ENCODE measurements at places on chromosomes 6 and 20.

DNA sequence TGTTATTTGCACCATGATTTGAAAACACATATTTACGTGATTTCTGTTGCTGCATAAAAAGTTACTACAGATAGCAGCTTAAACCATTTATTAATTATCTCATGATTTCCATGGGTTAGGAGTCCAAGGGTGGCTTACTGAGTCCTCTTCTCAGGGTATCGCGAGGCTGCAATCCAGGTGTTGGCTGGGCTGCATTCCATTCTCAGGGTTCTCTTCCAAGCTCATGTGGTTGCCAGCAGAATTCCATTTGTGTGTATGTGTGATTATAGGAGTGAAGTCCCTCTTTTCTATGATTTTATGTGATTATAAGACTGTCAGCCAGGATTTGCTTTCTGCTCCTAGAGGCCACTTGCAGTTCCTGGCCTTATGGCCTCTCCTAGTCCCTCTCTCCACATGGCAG lies 135.1 kb downstream of the FAM83B start:
- no peak overlapping the region for H3K4me3 ChIP-seq
- H3K4me1 ChIP-seq = no peaks in the 10 kb centered on the region
- DNase-seq = no peak
- H3K36me3 ChIP-seq = no peaks in the 10 kb centered on the region

- DNase-seq = no peak
- H3K4me1 ChIP-seq = peaks cover 17% of the 10 kb centered on the region
- no peaks in the 10 kb centered on the region for H3K27me3 ChIP-seq
- peak overlapping the region; percentile 91 for H3K4me3 ChIP-seq
- H3K27ac ChIP-seq = peak overlapping the region; percentile 70
Measured at GRCh38 chr20:36950414-36951197, 902 bp downstream of the SAMHD1 start.

DNA sequence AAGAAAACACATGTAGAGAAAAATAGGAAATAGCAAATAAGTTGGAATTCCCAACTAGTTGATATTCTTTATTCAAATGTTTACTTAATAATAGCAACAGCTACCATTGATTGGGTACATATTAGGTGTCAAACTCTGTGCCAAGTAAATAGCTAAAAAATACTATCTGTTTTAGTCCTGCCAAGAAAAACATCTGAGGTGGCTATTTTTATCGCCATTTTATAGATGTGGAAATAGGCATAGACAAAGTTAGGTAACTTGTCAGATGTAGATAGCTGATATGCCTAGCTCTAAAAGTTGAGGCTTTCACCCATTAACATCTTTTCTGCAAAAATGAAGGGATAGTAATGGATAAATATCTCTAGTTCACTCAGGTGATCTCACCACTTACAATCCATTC lies 549.2 kb upstream of the ID4 start:
- no peak for DNase-seq
- no peaks in the 10 kb centered on the region for H3K36me3 ChIP-seq
- H3K27me3 ChIP-seq = no peaks in the 10 kb centered on the region
- no peaks in the 10 kb centered on the region for H3K4me1 ChIP-seq
- no peak overlapping the region for H3K4me3 ChIP-seq
- no peak overlapping the region for H3K27ac ChIP-seq

DNA sequence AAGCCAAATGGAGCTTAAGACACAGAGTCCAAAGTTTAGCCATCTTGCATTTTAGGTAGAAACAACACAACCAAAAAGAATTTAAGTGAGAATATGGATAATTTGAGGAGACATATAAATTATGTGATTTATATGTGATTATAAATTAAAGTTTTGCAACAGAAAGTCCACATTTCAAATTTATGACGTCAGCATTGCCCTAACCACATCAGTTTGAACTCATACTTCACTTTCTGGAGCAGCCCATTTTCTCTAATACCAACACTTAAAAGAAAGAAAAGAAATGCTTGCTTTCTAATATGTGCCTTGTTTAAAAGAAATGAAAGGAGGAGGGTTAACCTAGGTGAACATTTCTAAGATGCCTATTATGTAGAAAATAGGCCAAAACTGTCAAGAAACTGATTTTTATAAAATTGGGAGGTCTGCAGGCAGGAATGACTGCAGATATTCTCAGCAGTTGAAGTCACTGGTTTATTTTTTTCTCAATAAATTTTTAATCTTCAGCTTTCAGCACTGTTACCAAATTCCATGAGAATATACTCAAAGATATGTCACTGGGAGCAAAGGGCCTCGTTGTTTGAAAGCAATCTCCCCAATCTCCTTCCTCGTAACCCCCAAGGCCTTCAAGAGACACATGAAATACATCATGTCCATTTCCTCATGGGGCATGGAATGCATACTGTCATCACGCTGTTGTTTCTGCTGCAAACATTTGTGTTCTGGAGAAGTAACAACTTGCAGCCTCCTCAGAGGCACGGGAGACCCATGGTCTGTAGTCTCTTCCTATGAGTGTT lies 137.8 kb downstream of the SOD2 start:
- no peak overlapping the region for H3K4me3 ChIP-seq
- H3K27me3 ChIP-seq = peaks cover 4% of the 10 kb centered on the region
- DNase-seq = no peak
- H3K36me3 ChIP-seq = no peaks in the 10 kb centered on the region

DNA sequence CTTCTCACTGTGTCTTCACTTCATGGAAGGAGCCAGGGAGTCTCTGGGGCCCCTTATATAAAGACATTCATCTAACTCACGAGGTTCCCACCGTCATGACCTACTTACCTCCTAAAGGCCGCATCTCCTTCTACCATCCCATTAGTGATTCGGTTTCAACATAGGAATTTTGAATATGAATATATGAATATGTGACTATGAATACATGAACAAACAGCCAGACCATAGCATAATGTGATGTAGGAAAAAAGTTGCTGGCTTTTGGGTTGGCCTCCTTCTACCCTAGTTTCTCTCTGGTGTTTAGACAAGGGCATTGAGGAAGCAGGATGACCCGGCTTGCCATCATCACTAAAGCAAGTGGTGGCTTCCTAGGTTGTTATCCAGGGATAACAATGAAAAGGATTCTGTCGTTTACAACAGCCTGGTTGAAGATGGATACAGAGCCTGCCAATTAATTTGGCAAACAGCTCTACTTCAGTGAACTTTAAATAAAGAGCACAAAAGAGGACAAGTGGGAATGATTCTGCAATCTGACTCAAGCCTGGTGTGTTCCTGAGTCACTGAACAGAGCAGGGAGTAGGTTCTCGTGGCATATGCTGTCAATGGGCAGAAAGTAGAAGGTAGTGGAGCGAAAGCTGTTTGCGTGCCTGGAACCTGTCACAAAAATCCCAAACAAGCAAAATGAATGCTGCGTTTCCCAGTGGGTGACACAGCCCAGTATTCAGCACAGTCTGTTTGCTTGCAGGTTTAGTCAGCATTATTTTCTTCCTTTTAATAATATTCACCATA lies 44.0 kb upstream of the DOK5 start:
- no peaks in the 10 kb centered on the region for H3K4me1 ChIP-seq
- no peaks in the 10 kb centered on the region for H3K36me3 ChIP-seq
- no peak for DNase-seq

GRCh38 chr6:112806163-112806865 lies 459.2 kb downstream of the RFPL4B start:
- H3K36me3 ChIP-seq = no peaks in the 10 kb centered on the region
- DNase-seq = no peak
- H3K27me3 ChIP-seq = no peaks in the 10 kb centered on the region
- H3K4me3 ChIP-seq = no peak overlapping the region

- no peak overlapping the region for H3K27ac ChIP-seq
- H3K27me3 ChIP-seq = no peaks in the 10 kb centered on the region
- no peaks in the 10 kb centered on the region for H3K36me3 ChIP-seq
- no peak for DNase-seq
- H3K4me1 ChIP-seq = no peaks in the 10 kb centered on the region
Measured at GRCh38 chr6:134373282-134373922, 55.5 kb upstream of the SGK1 start.

DNA sequence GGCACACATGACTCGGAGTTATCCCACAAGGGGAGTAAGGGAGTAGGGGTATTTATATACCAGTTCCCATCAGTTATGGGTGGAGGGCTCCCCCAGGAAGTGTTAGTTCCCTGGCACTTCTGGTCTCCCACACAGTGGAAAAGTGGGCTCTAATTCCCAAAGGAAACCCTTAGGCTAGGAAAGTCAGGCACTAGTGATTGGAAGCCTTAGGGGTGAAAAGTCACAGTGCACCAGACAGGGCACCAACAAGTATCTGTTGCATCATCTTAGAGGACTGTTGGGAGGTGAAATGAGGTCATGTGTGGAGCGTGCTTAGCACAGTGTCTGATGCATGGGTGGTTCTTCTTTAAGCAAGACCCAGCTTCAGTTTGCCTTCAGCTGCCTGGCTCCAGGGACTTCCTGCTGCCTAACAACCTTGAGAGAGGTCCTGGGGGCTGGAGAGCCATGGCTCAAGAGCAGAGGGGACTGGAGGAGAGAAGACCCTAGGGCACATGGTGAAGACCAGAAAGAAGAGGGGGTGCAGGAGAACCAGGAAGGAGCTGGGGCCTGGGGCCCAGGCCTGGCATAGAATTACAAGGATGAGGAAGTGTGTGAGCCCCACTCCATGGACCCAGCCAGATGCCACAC lies 7.5 kb upstream of the FOXP4 start:
- no peaks in the 10 kb centered on the region for H3K27me3 ChIP-seq
- H3K4me1 ChIP-seq = peaks cover 9% of the 10 kb centered on the region
- no peak for DNase-seq
- no peak overlapping the region for H3K27ac ChIP-seq
- no peak overlapping the region for H3K4me3 ChIP-seq
- no peaks in the 10 kb centered on the region for H3K36me3 ChIP-seq

GRCh38 chr20:16955462-16955861 lies 207.3 kb downstream of the OTOR start:
- no peaks in the 10 kb centered on the region for H3K4me1 ChIP-seq
- no peak overlapping the region for H3K4me3 ChIP-seq
- H3K27me3 ChIP-seq = no peaks in the 10 kb centered on the region
- DNase-seq = no peak
- H3K36me3 ChIP-seq = no peaks in the 10 kb centered on the region

- H3K4me3 ChIP-seq = no peak overlapping the region
- H3K4me1 ChIP-seq = no peaks in the 10 kb centered on the region
- H3K36me3 ChIP-seq = no peaks in the 10 kb centered on the region
- H3K27me3 ChIP-seq = no peaks in the 10 kb centered on the region
Measured at GRCh38 chr6:148716811-148717210, 30.0 kb upstream of the UST start.

- H3K4me3 ChIP-seq = peak overlapping the region; percentile 97
- peaks cover 3% of the 10 kb centered on the region for H3K36me3 ChIP-seq
- no peaks in the 10 kb centered on the region for H3K27me3 ChIP-seq
Measured at GRCh38 chr6:127343809-127344659, 625 bp upstream of the ECHDC1 start.

- no peaks in the 10 kb centered on the region for H3K27me3 ChIP-seq
- no peak overlapping the region for H3K4me3 ChIP-seq
- no peaks in the 10 kb centered on the region for H3K36me3 ChIP-seq
- H3K27ac ChIP-seq = no peak overlapping the region
- no peak for DNase-seq
Measured at GRCh38 chr6:4727217-4727616, 49.0 kb upstream of the CDYL start.

DNA sequence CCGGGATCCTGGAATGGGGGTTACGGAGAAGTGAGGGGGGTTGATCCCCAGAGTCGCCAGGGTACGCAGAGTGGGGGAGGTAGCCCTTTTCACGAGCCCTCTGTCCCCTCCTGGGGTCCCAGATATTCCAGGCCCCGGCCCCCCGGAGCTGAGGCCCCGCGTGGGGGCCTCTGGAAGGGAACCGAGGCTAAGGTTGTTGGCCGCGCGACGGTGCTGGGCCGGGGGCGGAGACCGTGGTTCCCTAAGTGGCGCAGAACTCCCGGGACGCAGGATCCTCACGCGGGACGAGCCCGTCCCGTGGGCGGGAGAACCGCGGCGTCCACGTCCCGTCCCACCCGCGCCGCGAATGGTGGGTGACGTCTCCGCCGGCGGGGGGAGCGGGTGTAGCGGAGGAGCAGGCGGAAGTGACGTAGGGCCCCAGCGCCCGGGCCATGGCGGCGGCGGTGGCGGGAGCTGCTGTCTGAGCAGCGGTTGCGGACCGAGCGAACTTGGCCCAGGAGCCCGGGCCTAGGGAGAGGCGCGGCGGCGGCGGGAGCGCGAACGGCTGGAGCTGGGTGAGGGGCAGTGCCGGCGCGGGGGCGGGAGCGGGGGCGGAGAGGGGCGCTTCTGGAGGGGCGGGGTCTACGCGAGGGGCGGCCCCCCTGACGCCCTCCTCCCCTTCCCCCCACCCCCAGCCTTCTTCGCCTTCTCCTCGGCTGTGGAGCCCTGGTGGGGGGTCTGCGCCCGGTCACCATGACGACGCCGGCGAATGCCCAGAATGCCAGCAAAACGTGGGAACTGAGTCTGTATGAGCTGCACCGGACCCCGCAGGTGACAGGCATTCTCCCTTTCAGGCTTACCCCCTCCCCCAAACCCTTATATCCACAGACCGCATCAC lies at the start of gene RING1:
TSS of gene RING1 (plus strand) at position 410 of the 877 bp plus-strand sequence. CDS start at position 733, 323 bp downstream.
- H3K4me3 ChIP-seq = peak within 1 kb of the TSS; percentile 84
- peak within 1 kb of the TSS; percentile 95 for H3K27ac ChIP-seq
- H3K4me1 ChIP-seq = peaks cover 39% of the 10 kb centered on the region
- no peaks in the 10 kb centered on the region for H3K27me3 ChIP-seq

DNA sequence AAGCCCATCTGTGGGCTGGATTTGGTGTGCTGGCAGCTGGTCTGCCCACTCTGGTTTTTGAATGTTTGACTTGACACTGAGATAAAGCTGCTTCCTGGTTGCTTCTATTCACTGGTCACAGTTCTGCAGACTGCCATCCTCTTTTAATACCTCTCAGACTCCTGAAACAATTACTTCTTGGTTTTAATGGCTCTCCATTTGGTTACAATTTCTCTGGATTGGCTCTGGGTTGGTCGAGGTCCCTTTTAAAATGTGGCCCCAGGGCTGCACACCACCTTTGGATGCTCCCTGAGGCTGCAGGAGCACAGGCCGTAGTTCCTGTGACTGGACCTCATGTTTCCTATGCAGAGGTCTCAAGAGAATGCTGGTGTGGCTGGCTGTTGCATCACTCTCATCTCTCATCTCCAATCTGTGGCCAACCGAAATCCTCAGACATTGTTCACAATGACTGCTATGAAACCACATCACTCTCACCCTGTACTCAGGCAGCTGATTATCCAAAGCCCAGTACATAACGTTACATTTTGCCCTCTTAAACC lies 98.5 kb downstream of the INSM1 start:
- DNase-seq = no peak
- no peaks in the 10 kb centered on the region for H3K4me1 ChIP-seq
- no peak overlapping the region for H3K4me3 ChIP-seq
- H3K27me3 ChIP-seq = no peaks in the 10 kb centered on the region

GRCh38 chr6:54614499-54615195 lies 231.9 kb upstream of the FAM83B start:
- H3K4me1 ChIP-seq = no peaks in the 10 kb centered on the region
- H3K36me3 ChIP-seq = no peaks in the 10 kb centered on the region
- H3K27me3 ChIP-seq = no peaks in the 10 kb centered on the region
- H3K4me3 ChIP-seq = no peak overlapping the region
- H3K27ac ChIP-seq = no peak overlapping the region
- DNase-seq = no peak

GRCh38 chr20:62876902-62877816 lies 15.5 kb upstream of the TCFL5 start:
- no peak for DNase-seq
- peak overlapping the region; percentile 98 for H3K27ac ChIP-seq
- H3K4me3 ChIP-seq = no peak overlapping the region
- H3K36me3 ChIP-seq = peaks cover 2% of the 10 kb centered on the region
- no peaks in the 10 kb centered on the region for H3K27me3 ChIP-seq
- peaks cover 45% of the 10 kb centered on the region for H3K4me1 ChIP-seq

GRCh38 chr20:13877793-13878192 lies 93.0 kb downstream of the NDUFAF5 start:
- H3K27me3 ChIP-seq = no peaks in the 10 kb centered on the region
- no peak overlapping the region for H3K4me3 ChIP-seq
- no peak for DNase-seq
- H3K27ac ChIP-seq = no peak overlapping the region
- H3K36me3 ChIP-seq = no peaks in the 10 kb centered on the region
- H3K4me1 ChIP-seq = no peaks in the 10 kb centered on the region
